ENCODE measurements at places on chromosomes 2 and 18.

- no peak for DNase-seq
Measured at GRCh38 chr2:105861200-105861599, 116.5 kb downstream of the NCK2 start.

DNA sequence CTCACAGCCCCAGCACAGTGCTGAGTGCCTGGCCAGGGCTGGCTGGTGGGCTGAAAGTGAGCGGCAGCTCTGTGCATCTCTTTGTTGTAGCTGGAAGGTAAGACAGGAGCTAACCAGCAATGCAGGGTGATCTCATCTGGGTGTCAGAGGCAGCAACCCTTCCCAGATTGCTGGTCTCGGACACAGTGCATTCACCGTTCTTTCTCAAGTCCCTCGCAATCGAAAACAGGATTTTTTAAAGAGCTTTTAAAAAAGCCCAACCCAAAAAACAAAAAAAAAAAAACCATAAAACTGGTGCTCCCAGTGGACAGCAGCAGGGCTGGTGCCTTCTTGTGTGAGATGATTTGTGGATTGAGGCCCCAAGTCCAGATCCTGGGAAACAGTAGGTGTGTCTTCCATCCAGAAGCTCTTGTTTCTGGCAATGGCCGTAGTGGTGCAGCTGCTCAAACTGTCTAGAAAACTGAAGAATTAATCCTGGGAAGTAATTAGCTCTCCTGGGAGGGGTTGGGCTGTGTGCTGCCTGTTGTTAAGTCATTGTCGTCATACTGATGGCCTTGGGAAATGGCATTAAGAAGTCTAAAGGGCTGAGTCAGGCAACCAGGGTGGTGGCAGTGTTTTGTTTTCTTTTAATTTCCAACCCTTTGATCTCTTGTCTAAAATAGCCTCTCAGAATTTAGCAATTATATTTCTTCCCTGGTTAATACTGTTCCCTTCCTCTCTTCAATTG, 156.7 kb downstream of the KLHL29 start:
- DNase-seq = peak; percentile 89

DNA sequence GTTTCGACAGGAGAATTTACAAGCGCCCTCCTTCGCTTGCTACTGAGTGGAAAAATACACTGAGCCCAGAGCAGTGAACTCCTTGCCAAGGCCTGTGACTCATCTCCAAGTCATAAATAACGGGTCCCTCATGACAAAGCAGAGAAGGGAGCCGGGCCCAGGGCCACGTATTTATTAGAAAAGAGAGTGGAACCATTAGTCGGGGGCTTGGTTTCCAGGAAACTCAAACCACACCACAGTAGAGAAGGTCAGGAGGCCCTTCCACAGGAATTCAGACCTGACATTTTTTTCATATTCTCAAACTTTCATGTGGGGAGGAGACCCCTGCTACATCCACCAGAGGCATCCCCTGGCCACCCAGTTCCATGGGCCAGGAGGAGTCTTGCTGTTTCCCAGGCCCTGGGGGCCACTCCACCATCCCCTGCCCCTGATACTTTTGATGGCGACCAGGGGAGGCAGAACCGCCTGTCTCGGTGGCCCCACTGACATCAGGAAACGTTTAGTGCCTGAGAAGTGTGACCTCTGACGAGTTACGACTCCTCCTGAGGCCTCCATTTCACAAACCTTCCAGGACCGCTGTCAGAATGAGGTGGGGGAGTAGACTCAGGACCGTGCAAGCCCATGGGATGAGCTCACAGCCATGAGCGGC, 289.7 kb downstream of the DYSF start:
- DNase-seq = no peak

GRCh38 chr2:46207591-46207990, 89.6 kb upstream of the EPAS1 start:
- no peak for DNase-seq

DNA sequence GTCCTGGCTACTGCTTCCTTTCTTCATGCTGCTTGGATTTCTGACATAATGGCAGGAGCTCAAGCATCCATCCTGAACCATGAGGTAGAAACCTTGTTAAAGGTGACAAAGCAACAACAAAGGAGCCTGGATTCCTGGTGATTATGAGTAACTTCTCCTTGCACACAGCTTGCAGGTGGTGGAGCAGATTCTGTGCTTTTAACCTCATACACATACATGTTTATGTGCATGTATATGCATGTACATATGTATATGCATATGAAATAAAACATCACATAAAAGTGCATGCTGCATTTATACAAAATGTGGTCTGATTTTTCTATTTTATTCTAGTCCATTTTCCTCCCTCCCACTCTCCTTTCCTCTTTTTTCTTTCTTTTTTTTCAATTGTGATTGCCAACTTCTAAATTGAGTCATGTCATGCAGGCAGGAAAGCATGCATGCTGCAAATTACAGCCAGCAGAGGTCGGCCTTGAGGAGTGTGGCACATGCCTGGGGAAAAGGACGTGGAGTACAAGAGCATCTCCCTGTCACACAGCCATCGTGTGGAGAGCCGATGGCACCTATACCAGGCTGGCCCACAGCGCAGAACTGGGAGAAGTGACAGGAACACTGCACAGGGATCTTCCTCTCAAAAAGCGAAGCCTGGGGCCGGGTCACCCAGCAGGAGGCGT, 17.9 kb downstream of the LCT start:
- DNase-seq = peak; percentile 47

DNA sequence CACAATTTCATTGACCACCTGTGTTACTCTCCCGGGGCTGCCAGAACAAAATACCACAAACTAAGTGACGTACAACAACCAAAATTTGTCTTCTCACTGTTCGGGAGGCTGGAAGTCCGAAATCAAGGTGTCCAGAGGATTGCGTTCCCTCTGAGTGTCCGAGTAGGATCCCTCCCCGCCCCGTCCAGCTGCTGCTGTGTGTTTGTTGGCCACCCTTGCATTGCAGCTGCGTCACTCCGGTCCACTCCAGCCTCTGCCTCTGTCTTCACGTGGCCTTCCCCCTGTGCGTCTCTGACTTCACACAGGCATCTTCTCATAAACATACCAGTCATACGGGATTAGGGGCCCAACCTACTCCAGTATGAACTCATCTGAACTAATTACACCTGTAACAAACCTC, 251.8 kb upstream of the SMIM21 start:
- DNase-seq = no peak

- DNase-seq = no peak
Measured at GRCh38 chr2:42010743-42011298, 37.0 kb upstream of the PKDCC start.

DNA sequence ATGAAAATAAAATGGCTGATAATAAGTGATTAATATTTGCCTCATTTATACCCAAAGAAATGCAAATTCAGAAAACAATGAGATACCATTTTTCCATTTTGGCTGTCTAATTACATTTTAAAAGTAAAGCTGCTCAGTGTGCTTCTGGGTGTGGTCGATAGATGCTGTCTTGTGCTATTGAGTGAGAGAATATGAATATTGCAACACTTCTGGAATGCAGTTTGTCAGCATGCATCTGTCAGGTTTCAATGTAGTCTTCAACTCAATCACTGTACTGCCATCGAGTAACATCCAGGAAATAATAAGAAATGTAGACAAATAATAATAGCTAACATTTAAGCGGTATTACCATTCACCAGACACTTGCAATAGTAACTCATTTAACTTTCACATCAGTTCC, 3.9 kb downstream of the IL18R1 start:
- no peak for DNase-seq

DNA sequence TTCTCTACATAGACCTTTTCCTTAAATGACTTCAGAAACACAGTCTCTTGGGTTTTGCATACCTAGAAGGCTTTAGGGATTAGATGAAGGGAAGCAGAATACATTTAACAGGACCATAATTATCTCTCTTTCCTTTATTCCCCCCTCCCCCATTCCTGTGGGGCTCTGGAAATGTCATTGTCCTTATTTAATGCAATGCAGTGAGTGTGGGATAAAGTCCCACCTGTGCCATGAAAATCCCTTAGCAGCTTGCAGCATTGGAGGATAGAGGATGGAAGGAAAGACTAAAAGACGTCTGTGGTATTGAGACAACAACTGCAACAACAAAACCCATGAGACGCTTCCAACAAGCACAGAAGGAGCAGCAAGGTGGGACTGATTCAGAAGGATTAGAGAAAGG, 117.8 kb upstream of the DCC start:
- peak; percentile 33 for DNase-seq

DNA sequence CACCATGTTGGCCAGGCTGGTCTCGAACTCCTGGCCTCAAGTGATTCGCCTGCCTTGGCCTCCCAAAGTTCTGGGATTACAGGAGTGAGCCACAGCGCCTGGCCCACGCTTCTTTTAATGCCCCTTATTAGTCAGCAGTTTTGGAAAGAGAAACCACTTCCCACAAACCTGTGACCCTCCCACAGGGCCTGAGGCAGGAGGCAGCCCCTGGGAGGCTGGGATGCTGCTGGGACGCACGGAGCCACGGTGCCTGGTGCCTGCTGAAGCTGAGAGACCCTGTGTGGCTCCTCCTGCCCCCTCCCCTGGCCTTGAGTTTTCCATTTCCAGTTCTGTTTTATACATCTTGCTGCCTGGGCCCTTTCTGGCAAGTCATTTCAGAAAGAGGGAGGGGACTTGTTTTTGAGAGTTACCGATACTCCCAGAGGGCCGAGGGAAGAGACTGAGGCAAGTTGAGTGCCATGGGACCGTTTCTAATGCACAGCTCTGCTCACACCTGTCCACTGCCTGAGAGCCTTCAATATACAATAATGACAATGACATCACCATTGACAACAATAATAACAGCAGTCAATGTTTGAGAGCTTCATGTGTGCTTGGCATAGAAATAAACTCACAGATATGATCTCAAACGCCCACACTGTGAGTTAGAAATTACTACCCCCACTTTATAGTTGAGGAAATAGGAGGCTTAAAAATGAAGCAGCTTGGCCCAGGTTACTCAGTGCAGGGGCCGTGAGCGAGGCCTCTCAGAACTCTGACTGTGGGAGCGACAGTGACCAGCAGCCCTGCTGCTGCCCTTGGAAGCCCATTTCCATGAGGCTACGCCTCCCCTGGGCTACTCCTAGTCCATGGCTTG, 78.1 kb upstream of the YWHAQ start:
- DNase-seq = no peak

DNA sequence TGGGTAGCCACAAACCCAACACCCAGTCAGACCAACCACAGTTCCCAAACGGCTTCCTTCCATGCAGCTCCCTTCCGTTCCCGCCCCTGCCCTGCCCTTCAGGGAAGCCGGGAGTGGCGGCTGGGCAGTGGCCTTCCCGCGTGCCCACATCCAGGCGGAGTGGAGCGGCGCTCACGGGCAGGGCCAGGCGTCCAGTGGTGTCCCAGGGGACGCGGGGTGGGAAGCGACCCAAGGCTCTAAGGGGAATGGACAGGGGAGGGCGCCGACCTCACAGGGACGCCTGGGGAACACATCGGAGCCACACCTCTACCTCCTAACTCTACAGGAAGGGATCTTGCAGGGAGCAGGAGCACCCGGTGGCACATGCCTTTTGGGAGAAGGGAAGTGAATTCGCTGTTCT, 225.9 kb upstream of the MGAT5 start:
- DNase-seq = no peak

DNA sequence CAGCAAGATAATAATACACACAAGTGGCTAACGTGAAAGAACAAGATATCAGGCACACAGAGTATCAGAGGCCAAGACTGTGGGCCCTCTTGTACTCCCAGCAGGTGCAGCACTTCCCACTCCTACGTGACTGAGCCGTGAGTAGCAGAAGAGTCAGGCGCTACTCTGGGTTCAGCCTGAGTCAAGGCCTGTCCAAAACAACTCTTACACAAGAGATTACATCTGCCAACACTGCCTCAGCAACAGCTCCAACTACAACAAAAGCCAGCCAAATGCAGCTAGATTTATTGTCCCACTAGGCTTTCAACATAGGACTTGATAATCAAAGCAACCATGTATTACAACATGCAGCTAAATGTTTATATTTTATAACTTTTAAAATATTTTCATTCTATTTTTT, 56.2 kb downstream of the ITSN2 start:
- DNase-seq = no peak

- no peak for DNase-seq
Measured at GRCh38 chr2:9538000-9538507, 17.6 kb downstream of the ADAM17 start.

GRCh38 chr2:72718876-72719275, 107.0 kb downstream of the EXOC6B start:
- peak; percentile 13 for DNase-seq

DNA sequence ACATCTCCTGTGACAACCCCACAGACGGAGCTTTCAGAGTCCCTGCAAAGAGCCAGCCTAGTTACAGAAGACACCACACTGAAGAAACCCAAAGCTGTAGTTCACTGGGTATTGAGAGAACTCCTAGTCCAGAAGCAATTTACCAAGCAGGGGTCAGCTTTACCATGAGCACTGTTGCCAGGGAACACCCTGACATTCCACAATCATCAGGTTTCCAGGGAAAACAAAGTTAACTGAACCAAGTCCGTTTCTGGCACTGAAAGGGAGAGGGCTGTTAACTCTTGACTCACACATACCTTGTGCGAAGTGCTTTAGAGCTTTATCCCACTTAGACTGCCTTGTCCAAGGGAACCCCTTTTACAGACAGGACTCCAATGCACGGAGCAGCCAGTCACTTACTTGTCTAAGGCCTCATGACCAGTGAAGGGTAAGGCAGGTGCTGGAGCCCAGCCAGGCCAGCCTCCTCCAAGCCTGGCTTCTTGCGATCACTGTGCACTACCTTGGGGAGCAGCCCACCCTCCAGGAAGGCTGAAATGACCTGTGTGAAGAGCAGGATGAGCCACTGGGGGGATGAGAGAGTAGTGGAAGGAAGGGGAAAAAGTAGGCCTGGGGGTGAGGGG, 53.9 kb downstream of the REEP1 start:
- DNase-seq = peak; percentile 5

DNA sequence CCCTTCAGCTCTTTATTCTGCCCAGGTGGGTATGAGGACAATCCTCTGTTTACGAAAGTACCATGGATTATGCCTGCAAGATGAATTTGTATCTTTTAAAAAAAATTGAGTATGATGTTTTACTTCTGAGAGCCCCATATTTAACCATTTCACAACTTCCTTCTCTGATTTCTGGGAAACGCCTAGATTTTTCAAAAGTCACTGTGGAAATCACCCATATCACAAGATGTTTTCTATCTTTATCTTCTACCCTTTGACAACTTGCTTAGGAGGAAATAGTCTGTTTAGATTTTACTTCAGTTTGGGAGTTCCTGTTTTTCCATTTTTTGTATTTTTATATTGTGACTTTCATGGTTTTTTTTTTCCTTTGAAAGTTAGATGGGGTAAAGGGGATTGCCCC, 53.0 kb downstream of the ICOS start:
- DNase-seq = no peak

GRCh38 chr2:77712601-77713000, 190.4 kb upstream of the LRRTM4 start:
- DNase-seq = no peak

All from NCI-H69 (cell line).